Ureter (tissue), 1 donor: ENCODE measurements at places on chromosomes 16 and 17. TPM values are rescaled to one million over a fixed set of nuclear protein-coding genes. Genes with fewer than 3 reads are reported as not detected.

DLX3 gene
- total RNA-seq, result 1.1 TPM

SLC16A5 gene
- total RNA-seq, result 77.7 TPM

PRAC2 gene
- total RNA-seq, result not detected

KCNAB3 gene
- 7.9 TPM for total RNA-seq

RCVRN gene
- total RNA-seq, result not detected

SYCE1L gene
- 7.5 TPM for total RNA-seq

PMFBP1 gene
- total RNA-seq, result 1.6 TPM

CNGB1 gene
- total RNA-seq, result 1.5 TPM

GJC1 gene
- total RNA-seq, result 44.0 TPM

SRCIN1 gene
- 22.6 TPM for total RNA-seq

NKD1 gene
- total RNA-seq, result 27.8 TPM

P2RX1 gene
- total RNA-seq, result 44.3 TPM

SLC38A10 gene
- total RNA-seq, result 94.4 TPM

TM4SF5 gene
- total RNA-seq, result not detected

KRTAP1-5 gene
- not detected for total RNA-seq

IGFBP4 gene
- total RNA-seq, result 505 TPM

ASPA gene
- 15.3 TPM for total RNA-seq

FN3KRP gene
- 25.7 TPM for total RNA-seq

FBXL16 gene
- total RNA-seq, result 1.3 TPM

DRC3 gene
- 2.0 TPM for total RNA-seq

HSD17B2 gene
- 47.8 TPM for total RNA-seq

PLA2G10 gene
- total RNA-seq, result 1.4 TPM

TPSG1 gene
- 1.7 TPM for total RNA-seq

KRTAP2-2 gene
- not detected for total RNA-seq

PTX4 gene
- total RNA-seq, result 0.34 TPM
